ENCODE measurements at places on chromosomes 3 and 15.

- DNase-seq: no peak
These were observed 78.1 kb upstream of the RNF7 start for GRCh38 chr3:141659821-141660613.

- no peak for DNase-seq
These were observed 37.8 kb downstream of the MITF start for GRCh38 chr3:69776920-69777581.

DNA sequence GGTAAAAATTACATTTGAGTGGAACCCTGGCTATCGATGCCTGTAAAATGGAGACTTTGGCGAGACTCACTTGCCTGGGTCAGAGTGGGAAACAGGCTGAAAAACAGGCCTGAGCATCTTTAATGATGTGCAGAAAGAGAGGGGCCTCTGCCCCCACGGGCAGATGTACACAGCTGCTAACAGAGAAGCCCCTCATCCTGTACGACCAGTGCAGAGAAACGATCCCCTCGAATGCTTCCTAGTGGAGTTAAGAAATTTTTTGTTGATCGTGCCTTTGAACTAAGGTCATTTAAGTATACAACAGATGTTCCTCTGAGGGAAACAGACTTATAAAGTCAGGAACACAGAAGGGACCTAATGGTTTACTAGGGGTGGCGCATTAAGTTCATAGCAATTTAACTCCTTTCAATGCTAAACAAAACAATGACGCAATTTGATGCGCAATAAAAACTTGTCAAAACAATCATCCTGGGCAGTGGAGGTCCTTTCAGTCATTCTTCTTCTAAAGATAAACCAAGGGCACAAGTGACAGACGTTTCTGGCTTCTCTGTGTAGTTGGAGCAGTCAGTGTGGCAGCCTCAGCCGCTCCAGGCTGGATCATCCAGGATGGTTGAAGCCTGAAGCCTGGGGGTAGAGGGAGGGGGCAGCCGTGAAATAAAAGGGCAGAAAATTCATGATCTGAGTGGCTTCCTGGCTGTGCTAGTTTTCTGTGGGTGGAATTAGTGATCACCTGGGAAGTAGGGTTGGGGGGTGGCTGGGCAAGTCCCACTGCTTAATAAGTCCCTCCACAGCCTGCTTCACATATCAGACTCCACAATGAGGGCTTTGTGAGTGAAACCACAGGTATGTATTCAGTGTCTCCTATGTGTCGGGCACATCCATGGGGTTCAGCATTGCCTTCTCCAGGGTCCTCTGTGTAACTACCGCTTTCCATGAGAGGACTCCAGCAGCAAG is 50.8 kb upstream of the MRPS22 start:
- no peak for DNase-seq

DNA sequence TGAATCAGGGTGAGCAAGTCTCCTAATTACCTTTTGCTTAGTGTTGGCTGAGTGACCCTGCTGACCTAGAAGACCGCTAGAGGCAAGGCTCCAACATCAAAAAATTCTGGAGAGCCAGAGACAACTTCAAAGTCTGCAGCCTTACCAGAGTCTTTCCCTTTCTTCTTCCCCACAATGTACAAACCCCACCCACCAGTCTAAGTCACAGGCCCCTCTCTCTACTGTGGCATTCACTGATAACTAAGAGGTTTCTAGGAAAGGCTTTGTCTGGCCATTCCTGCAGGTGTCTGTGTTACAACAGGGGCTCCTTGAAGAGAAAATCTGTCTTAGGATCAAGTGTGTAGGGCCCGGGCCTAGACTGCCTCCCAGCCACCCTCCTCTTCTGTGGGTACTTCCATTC is 525 bp downstream of the MYH15 start:
- DNase-seq: no peak

Measured in C1 segment of cervical spinal cord (tissue), 14 donors.